ENCODE measurements at places on chromosomes 3 and 15.

DNA sequence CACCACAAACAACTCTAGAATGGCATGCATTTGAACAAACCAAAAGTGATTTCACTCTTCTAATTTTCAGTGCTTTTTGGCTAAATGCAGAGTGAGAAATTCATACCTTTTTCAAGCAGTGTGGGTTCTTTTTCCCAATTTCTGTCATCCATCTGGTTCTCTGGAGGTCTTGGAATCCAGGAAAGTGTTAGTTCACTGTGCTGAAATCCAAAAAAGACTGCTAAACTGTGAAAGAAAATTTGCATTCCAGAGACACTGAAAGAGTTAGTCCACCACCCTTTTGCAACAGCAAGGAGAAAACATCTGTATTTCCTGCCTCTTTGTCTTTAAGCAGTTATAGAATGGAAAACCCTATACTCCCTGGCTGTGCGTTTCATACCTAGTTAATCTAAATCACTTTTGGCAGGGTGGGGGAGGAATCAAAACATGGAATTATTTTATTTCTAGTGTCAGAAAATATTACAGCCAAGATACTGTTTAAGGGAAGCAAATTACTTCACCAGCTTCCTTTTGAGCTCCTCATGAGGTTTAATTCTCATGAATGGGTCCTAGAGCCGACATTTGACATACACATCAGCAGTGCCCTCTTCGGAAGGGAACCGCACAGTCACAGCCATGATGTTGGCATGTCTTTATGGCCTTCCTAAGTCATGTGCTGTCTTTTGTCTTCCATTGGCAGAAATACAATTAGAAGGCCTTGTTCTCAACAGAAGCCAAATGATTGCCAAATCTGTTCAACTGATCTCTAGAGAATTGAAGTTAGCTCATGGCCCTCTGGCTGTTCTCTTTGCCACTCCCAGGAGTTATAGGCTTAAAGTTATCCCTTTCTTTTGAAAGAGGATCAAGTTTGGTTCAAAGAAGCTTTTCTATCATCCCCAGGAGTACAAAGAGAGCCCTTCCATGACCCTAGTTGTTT is 317.7 kb upstream of the TPRG1 start:
- DNase-seq = no peak

DNA sequence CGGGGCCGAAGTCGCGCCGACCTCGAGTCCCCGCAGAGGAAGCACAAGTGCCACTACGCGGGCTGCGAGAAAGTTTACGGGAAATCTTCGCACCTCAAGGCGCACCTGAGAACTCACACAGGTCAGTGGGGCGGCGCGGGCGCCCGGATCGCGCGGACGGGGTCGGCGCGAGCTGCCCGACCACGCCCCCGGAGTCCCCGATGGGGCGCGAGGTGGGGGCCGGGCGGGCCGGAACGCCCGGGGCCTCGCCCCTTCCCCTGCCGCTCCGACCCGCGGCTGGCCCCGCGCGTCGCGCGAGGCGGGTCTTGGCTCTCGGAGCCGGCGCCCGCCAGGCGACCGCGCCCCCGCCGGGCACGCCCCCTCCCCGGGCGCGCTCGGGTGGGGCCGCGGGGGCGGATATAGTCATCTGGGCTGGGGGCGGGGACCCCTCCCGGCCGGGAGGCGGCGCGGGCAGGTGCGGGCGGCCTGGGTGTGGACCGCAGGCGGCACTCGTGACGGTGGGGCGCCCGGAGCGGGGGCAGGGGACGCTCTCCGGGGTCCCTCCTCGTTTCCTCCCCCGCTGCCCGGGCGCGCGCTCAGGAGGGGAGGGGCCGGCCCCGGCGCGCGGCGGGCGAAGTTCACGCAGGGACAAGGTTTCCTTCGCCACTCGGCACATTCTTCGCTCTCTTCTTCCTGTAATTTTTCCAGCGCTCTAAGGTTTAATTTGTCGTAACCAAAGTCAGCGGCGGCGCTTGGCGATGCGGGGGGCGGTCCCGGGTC is 1.2 kb downstream of the KLF13 start:
- DNase-seq = no peak

- peak; percentile 2 for DNase-seq
Measured at GRCh38 chr3:117600666-117601065, 891.1 kb downstream of the TUSC7 start.

DNA sequence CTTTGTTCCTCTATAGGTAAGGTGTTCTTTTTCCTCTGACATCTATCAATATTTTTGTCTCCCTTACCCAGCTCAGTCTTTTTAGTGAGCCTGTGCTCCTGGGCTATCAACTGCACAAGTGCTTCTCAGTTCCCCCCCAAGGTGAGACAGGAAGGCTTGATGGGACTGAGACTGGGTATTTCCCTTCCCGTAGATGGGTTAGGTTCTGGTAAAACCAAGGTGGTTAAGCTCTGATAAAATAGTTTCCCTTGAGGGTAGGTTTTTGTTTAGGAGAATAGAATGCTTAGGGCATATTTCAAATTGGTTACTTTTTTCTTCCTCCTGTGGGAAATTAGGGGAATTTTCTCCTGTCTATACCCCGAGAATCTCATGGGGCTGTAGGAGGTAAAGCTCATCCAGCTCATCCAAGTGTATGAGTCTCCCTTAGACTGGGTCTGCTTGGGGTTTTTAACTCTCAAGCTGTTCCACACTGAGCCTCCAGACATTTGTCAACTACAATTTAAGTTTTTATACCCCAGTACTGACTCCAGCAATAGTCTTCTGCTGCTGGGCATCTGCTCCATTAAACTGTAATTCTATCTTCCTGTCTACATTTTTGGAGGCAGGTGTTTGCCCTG is 44.9 kb downstream of the OXSR1 start:
- no peak for DNase-seq

DNA sequence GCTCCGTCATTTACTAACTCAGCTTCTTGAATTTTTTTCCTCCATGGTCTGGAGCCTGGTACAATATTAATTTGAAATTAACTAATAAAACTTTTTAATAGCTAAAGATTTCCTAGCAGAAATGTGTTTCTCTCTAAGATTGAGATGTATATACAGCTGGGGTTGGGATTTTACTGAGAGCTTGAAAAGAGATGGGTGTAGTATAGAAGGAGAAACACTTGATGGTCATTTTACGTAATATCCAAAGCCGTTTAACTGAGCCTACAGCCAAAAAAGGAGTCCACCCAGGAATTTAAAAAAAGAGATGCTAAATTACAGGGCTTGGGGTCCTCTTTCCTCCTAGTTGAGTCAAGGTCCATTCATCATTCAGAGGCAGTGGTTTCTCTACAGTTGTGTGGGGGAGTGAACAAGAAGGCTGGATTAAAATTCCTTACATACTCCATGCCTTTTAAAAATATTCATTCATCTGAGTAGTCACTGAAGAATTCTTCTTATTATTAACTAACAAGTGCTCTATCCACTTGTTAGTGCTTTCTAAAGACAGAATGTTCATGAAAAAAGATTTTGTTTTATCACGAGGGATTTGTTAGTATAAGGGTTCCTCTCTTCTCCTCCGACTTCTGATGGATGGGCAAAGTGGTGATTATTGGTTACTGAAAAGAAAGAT is 255.3 kb upstream of the IL12A start:
- peak; percentile 89 for DNase-seq

DNA sequence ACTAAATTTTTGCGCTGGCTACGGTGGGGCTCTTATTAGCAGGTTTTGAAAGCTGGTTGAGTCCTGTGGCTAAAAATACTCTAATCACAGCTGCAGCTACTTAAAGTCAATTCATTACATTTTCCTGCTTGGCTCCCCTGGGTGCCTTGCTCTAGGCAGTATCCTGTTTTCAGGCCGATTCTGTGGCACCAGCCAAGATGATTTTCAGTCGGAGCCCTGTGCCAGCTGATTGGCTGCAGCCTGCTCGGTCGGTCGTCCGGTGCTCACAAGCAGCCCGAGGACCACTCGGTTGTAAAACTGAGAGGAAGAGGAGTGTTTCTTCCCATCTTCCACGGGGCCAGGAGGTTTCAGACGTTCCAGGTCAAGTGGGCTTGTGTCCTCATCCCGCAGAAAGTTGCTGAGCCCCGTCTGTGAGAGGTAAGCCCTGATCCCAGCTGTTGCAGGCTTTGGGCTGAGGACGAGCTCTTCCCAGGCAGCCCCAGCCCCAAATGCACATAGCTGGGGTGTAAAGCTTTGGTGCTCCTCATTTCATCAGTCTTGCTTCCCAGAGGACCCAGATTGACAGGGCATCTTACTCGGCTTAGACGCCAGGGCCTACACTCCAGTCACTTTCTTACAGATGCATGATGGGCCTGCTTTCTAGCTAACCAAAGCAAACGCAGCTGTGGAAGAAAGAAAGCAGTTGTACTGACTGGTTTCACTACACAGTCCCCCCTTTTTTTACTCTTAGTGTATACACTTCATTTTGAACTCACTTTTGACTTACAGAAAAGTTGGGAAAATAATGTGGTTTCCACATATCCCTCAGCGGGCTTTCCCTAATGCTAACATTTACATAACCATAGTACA is 15.9 kb downstream of the LYSMD4 start:
- DNase-seq = no peak

- DNase-seq = no peak
Measured at GRCh38 chr3:184678317-184679055, 33.4 kb downstream of the MAGEF1 start.

DNA sequence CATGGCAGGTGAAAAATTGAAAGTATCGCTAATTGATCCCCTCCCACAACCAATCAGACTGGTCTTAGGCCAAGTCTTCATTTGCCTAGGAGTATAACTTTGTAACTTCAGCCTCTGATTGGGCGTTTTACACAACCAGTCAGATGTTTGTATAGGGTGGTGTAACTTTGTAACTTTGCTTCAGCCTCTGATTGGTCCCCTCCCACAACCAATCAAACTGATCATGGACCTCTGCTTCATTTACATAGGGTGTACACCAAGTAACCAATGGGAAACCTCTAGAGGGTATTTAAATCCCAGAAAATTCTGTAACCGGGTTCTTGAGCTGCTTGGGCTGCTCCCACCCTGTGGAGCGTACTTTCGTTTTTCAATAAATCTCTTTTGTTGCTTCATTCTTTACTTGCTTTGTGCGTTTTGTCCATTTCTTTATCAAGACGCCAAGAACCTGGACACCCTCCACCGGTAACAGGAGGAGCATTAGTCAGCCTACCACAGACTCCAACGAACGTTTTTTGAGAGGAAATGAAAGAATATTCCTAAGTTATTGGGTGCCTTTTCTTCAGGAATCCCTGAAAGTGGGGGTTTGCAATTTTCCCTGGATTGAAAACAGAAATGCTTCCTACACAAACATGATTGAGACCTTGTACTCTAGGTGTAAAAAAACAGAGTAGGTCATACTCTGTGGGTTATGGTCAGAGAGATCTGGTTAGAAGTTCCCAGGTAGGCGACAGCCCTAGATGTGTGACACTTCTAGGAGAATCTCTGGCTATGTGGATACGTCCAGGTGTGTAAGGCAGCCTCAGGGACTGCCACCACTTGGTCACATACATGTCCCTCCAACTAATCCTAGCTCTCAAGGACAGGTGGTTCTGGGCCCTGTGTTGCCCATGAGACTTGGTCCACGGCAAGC is 5.5 kb upstream of the SACM1L start:
- DNase-seq = no peak

DNA sequence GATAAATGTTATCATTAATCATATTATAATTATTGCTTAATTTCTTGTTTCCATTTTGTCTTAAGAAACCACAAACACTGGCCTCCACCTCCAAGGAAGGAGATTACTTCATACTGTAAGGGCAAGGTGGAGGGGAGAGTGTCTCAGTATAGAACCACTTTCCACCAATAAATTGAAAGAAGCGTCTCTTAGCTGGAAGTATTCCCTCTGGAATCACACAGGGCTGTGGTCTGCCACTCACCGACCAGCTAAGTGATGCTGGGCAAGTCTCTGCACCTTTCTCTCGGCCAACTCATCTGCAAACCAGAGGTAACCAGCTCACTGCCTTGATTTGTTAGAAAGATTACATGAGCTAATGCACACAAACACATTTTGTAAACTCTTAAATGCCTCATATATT is 63.1 kb downstream of the EIF4E3 start:
- DNase-seq = no peak

Data from HS-27A (cell line).